ENCODE measurements at places on chromosomes 7 and 10.

- no peak overlapping the region for H3K4me3 ChIP-seq
- no peaks in the 10 kb centered on the region for H3K36me3 ChIP-seq
- no peak for DNase-seq
Observed at GRCh38 chr10:78351809-78352208, 318.1 kb downstream of the RPS24 start.

DNA sequence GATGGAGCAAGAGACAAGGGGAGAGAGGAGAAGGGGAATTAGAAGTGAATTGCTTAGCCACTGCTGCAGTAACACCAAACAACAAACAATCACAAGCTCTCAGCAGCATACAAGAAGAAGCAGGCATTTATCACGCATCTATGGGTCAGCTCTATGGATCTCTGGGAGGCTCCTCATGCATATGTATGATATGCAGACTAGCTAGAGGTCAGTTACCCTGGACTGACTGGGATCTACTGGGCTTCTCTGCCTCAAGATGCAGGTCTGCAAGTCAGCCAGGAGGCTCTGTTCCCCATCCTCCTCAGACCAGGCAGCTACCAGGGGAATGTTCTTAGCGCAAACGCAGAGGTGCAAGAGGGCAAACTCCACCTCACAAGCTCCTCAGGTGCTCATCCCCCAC, 64.7 kb upstream of the SEM1 start:
- H3K4me1 ChIP-seq, result no peaks in the 10 kb centered on the region
- no peak overlapping the region for H3K27ac ChIP-seq
- H3K27me3 ChIP-seq, result no peaks in the 10 kb centered on the region
- DNase-seq, result no peak
- H3K36me3 ChIP-seq, result no peaks in the 10 kb centered on the region

DNA sequence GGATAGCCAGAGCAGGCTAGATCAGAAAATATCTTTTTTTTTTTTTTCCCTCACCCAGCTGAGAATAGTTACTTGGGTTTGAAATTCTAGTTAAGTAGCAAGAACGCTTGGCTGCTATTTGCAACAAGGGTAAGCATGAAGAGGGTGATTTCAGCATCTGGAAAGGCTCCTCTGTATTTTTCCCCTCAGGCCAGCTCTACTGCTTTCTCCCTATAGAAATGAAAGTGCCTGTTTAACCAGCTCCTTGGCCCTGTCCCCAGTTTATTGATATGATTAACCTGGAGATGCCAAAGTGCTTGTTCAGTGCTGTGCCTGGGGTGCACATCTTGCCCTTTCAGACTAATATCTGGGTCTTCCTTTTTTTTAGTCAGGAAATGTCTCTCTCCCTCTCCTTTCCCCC, 37.1 kb downstream of the AP3M1 start:
- no peaks in the 10 kb centered on the region for H3K27me3 ChIP-seq
- H3K27ac ChIP-seq, result no peak overlapping the region
- no peak overlapping the region for H3K4me3 ChIP-seq

- H3K27me3 ChIP-seq, result no peaks in the 10 kb centered on the region
- H3K4me3 ChIP-seq, result no peak overlapping the region
- peaks cover 5% of the 10 kb centered on the region for H3K36me3 ChIP-seq
- H3K4me1 ChIP-seq, result no peaks in the 10 kb centered on the region
- DNase-seq, result no peak
Observed at GRCh38 chr7:137870684-137871083, 23.9 kb upstream of the DGKI start.

GRCh38 chr7:37342688-37343471, 105.8 kb downstream of the ELMO1 start:
- no peaks in the 10 kb centered on the region for H3K27me3 ChIP-seq
- no peak for DNase-seq
- no peaks in the 10 kb centered on the region for H3K36me3 ChIP-seq
- peaks cover 8% of the 10 kb centered on the region for H3K4me1 ChIP-seq

GRCh38 chr10:28954211-28954610, 276.9 kb downstream of the BAMBI start:
- H3K4me3 ChIP-seq, result no peak overlapping the region
- peak; percentile 33 for DNase-seq
- no peak overlapping the region for H3K27ac ChIP-seq
- no peaks in the 10 kb centered on the region for H3K27me3 ChIP-seq

All from mesendoderm (in vitro differentiated cells).